ENCODE measurements at places on chromosomes 2 and 18.

DNA sequence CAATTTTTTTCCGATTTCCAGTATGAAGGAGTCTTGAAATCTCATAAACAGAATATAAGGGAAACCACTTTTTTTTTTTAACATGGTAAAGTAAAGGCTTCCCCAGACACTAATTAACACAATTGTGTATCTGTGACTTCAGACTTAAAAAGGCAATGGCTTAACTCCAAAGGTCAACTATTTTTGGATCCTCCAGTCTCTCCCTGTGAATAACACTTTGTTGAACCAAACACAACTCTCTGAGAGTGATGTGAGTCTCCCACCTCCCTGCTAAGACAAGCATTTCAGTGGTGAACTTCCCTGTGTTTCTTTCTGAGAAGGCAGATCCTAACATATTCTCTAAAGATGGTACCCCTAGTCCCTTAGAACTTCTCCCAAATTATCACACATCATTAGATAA lies 219.6 kb upstream of the RBBP8 start:
- no peak for DNase-seq

DNA sequence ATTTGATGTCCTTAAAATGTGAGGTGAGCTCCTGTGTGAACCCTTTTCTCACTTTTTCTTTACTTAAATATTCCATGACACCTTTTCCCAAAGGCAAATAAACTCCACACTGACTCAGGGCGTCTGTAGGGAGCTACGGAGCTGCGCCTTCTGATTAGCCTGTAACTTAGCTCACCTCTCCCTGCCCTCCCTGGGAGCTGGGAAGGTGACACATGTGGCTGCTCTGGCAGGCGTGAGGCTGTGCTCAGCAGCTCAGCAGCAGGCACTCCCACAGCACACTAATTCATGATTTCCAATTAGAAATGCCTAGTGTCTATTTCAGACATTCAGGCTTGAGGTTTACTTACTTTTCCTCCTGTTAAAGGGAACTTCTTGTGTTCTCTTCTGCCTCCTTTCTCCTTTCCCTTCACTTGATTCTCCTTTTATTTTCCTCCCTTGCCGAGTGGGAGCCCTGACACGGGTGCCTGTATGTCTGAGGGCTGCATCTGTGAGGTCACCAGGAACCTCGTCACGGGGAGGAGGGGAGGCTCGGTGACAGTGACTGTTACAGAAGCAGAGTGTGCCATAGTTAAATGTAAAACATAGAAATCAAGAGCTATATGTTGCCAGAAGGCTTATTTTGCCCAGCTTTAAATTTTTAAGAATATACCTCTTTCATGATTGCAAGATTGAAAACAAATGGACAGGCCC lies 437.1 kb downstream of the DCDC2C start:
- no peak for DNase-seq

GRCh38 chr2:145007093-145007959 lies 487.4 kb upstream of the ZEB2 start:
- DNase-seq: peak; percentile 11

GRCh38 chr2:202015471-202015870 lies 18.2 kb upstream of the FZD7 start:
- DNase-seq: no peak

DNA sequence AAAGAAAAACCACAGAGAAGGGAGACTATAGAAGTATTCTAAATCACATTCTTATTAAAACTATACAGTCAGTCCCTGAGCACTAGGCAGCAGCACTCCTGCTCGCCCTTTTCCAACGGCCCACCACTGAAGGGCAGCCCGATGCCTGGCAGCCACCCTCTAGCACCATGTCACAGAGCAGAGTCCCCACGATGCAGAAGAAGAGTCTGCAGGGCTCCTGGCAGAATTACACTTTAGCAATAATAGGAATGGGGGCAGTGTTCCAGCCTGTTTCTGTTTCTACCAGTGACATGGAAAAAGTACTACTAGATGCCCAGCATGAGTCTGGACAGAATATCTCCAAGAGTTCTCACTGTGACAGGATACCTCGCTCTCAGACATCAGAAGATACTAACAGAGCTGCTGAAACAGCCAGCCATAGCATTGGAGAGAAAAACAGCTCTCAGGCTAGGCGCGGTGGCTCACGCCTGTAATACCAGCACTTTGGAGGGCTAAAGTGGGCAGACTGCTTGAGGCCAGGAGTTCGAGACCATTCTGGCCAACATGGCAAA lies 87.6 kb downstream of the C2orf74 start:
- no peak for DNase-seq

DNA sequence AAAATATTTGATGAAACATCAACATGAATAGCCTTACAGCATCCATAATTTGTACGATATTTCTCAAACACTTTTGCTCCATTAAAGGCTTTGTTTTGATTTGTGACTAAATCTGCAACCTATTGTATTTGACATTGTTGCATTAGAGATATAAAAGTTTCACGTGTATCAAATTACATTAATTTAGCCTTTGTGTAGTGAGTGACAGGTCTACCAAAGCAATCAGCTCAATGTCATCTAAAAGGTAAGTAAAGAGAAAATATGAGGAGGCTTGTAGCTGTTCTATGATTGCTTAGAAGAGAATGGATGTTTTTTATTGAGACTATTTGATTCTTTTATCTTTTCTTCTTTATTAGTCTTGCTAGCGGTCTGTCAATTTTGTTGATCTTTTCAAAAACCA lies 430.2 kb downstream of the GALR1 start:
- DNase-seq: no peak

- no peak for DNase-seq
These were observed 183.7 kb downstream of the FHOD3 start for GRCh38 chr18:36481201-36481657.

DNA sequence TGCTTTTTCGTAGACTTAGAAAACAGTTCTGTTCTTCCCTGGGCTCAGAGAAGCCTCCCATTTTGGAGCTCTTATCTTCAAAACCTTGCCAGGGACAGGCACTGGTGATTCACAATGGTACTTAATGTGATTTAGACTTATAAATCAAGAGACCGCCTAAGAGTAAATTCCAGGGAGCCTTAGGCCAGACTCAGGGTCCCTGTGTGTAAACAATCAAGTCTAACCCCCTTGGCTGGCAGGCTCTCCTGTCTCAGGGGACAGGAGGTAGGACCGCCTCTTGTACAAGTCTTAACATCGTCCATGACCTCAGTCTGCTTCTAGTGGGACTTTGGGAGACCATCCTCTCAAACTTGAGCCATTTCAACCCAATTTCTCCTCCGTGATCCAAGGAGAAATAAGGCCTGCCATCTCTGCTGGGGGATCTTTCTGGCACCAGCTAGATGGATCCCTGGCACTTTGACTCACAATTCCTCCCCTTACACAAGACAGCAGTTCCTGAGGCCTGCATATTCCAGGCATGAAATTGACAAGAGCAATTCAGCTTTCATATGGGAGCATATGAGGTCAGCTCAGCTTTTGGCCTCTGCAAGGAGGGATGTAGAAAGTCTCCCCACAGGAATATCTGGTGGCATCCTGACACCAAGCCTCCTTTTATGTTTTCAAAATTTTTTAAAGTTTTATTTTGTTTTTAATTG lies 487.0 kb downstream of the TNS1 start:
- DNase-seq: no peak

GRCh38 chr2:43405829-43406228 lies 179.4 kb upstream of the ZFP36L2 start:
- DNase-seq: no peak

- no peak for DNase-seq
These were observed 52.9 kb downstream of the HK2 start for GRCh38 chr2:74886811-74887210.

- DNase-seq: no peak
These were observed 1.4 kb downstream of the PSME4 start for GRCh38 chr2:53969285-53969967.

DNA sequence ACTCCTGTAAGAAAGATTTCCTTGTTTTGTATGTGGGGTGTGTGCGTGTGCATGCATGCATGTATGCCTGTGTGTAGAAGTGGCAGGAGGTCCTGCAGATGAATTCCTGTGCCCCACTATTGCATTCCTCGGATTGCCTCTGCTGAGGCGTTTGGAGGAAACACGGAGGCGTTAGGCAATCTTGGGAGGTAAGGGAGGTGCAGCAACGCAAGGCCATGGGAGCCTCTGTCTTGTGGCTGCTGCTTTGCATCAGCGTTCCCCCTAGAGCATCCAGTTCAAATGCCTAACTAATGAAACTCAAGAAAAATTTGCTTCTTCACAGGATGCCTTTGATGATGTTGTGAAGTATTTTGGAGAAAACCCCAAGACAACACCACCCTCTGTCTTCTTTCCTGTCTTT lies 80.0 kb downstream of the PRPF40A start:
- no peak for DNase-seq

DNA sequence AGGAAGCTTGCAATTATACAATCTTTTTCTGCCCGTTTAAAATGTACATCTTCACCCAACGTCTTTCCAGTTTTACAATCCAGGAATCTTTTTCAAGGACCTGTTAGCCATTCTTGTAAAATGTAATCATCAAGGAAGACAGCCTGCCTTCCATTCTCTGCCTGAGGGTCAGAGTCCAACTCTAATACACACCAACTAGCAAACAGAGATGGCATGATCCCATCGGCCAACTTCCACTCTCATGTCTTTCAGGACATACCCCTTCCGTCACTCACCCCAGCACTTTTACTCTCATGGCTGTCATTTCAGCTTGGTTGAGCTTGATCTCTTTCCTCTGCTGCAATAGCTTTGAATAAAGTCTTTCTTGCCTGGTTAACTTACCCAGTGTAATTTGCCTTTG lies 172.5 kb upstream of the NETO1 start:
- no peak for DNase-seq

DNA sequence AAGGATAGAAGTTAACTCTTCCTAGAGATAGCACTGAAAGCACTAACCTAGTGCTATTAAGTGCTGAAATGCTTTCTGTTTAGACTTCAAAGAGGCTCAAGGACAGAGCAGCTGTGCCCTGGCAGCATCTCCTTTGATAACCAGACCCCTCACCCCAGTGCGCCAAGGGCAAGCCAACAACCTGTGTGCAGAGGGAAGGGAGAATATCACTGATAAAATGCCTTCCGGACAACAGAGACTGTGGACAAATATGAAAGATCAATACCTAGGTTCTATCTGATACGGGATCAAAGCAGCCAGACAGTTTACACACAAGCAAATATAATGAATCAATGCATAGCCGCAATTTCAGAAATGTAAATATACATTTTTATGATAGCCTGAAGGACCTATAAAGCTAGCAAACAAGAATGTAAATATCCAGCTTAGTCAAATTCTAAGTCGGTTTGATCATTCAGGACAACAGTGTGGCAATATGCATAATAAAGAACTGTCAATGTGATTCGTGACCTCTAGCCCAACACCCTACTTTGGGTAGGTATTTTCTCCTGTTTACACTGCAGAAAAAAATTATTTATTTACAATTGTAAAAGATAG lies 91.8 kb upstream of the RFX8 start:
- DNase-seq: no peak

- DNase-seq: no peak
These were observed 162.7 kb downstream of the MYO3B start for GRCh38 chr2:170340693-170341068.

DNA sequence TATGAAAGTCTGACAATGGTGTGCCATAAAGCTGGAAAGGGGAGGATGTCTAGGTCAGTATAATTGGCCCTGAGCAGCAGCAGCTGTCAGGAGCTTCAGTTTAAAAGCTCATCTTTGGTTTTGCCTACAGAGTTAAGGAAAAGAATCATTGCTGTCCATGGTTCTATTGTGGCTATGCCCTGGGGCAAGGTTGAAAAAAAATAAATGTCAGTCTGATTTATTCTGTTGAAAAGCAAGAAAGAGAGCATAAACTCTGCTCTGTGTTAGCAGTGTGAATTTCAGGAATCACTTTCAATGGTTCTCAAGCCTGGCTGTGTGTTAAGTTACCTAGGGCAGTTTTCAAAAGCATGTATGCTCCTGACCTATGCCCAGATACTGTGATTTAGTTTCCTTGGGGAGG lies 446.7 kb downstream of the SETBP1 start:
- DNase-seq: no peak

GRCh38 chr2:64063924-64064331 lies 44.7 kb upstream of the VPS54 start:
- DNase-seq: no peak

- no peak for DNase-seq
These were observed 27.7 kb downstream of the TSN start for GRCh38 chr2:121783180-121783579.

GRCh38 chr2:119718501-119719260 lies 39.7 kb downstream of the TMEM177 start:
- no peak for DNase-seq

DNA sequence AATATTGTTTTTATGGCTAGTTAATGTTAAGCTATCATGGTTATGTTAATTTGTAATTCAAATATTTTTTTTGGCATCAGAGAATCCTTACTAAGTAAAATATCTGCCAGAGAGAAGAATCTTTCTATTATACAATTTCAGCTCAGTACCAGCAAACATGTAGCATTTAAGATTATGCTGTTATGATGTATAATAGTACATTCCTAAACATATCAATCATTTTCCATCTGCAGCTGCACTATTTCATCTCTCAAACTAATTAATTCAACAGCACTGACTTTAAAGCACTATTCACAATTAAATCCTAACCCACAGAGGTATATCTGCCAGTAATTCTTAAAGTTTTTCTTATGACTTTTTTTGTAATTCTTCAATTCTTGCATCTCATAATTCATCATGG lies 250.6 kb downstream of the CD226 start:
- DNase-seq: no peak

DNA sequence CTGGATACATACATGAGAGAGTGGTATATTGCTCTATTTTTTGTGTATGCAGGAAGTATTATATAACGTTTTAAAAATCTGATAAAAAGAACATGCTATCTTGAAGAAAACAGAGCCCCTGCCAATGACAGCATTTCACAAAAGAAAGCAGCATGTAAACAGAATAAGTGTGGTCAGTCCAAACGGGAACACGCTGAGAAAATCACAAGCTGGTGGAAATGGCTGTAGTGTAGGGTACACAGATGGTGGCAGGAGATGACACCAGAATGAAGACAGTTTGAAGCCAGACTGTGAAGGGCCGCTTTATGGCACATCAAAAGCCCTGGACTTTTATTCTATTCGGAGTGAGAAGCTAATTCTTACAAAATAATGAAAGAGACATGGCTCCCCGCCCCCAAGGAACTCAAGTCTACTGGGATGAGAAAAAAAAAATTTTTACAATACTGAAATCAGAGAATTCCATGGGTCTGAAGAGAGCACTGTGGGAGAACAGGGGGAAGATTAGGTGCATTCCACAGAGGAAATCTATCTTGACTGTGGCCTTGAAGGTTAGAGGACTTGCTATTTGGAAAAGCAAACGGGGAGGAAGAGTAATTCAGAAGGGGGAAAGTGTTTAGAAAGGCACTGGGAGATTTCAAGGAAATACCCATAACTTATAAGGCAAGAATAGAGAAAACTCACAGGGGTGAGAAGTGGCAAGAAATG lies 217.7 kb upstream of the SMAD7 start:
- DNase-seq: no peak

DNA sequence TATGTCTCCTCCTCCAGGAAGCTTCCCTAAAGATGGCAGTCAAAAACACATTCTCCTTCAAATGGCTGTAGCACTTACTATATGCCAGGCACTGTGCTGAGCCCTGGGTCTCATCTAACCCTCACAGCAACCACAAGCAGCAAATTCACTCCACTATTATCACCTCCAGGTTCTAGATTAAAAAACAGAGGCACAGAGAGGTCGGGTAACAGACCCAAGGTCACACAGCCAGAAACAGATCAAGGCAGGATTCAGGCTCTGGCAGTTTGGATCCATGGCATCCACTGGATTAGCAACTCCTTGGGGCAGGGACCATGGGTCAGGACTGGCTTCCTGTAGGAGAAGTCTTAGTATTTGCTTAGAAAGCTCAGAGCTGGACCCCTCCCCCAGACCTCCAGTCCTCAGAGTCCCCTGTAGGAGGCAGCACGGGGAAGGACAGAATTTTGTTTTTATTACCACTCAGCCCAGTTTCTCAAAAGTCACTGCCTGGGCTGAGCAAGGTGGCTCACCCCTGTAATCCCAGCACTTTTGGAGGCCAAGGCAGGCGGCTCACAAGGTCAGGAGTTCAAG lies 34.4 kb downstream of the ZFP36L2 start:
- no peak for DNase-seq

Measured in NCI-H1092 (cell line).